Activated T-cell treated with anti-CD3 and anti-CD28 coated beads, Interleukin-2, amount 50 U/mL, for 72 hours (primary cell): ENCODE measurements at places on chromosomes 6 and 20. TPM values are rescaled to one million over a fixed set of nuclear protein-coding genes. Genes with fewer than 3 reads are reported as not detected.

Gene LRRN4
- total RNA-seq = not detected

Gene MEP1A
- total RNA-seq = not detected

Gene SHLD1
- 10.1 TPM for total RNA-seq

Gene SERPINB6
- total RNA-seq = 64.9 TPM

Gene MCUR1
- total RNA-seq = 31.6 TPM

Gene BTN1A1
- total RNA-seq = not detected

Gene DNAH8
- 0.02 TPM for total RNA-seq

Gene FAM217B
- 18.2 TPM for total RNA-seq

Gene COL20A1
- total RNA-seq = 0.50 TPM

Gene POPDC3
- total RNA-seq = not detected

Gene TPD52L2
- 71.5 TPM for total RNA-seq

Gene HLA-DMA
- 19.4 TPM for total RNA-seq

Gene MOXD1
- not detected for total RNA-seq

Gene MGME1
- 41.1 TPM for total RNA-seq

Gene C6orf15
- total RNA-seq = not detected

Gene TTPAL
- 15.9 TPM for total RNA-seq

Gene MDC1
- 102 TPM for total RNA-seq

Gene WASF1
- total RNA-seq = 3.3 TPM

Gene PTPRA
- 85.9 TPM for total RNA-seq

Gene FAM162B
- total RNA-seq = not detected
